ENCODE measurements at places on chromosomes 4 and X.

DNA sequence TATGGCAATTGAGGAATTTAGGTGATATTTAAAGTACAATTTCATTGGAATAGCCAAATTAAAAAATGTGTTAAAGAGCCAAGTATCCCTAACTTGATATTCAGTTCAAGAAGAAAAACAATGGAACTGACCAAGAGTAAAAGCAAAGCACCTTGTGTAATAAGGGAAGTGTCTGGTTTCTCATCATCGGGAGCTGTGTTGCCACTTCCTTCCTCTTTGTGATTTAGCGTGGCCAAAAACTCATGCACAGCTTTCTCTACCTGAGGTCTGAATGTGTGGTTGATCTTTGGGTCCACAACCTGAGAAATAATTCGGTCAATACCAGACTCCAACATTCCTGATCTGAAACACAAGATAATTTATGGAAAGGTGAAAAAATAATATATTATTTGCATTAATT is 12.4 kb downstream of the BOD1L1 start:
- DNase-seq: no peak

- no peak for DNase-seq
Measured at GRCh38 chrX:115900425-115900824, 270.1 kb upstream of the AGTR2 start.

GRCh38 chr4:20354120-20354519 is 102.4 kb downstream of the SLIT2 start:
- DNase-seq: no peak

- DNase-seq: peak; percentile 18
Measured at GRCh38 chr4:71217688-71218087, 121.1 kb upstream of the SLC4A4 start.

DNA sequence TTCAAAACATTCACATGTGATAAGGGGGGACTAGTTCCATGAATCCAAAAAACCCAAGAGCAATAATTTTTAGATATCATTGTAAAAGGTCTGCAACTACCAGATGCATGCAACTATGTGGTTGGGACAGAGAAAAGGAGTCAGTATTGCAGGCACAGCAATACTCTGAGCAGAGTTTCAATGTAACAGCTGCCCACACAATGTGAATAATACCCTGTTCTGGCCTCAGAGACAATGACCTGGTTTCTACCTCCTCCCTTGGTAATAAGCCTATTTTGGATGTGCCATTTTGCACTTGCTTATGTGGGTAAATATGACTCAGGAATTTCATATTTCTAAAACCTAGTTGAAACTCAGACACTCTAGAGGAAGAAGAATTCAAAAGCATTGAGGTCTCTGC is 194.8 kb upstream of the RASGEF1B start:
- no peak for DNase-seq

DNA sequence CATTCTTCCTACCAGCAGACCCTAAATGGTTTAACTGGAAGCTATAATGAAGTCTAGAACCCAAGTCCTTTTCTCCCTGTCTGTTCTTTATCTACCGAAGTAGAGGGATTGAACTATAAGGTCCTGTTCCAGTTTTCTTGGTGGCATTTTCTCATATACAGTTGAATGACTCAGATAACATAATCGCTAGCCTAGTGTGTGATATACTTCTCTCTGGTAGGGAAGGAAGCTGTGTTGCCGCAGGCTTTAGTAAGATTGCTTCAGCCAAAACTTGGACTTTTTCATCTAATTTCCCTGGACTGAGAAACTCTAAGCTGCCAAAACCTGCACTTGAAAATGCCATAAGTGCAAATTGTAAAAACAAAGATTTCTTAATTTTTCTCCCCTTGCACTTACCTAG is 123.4 kb downstream of the NWD2 start:
- no peak for DNase-seq

- no peak for DNase-seq
Measured at GRCh38 chrX:47814851-47815250, 21.9 kb upstream of the ZNF81 start.

GRCh38 chrX:25010784-25011588 is 4.8 kb downstream of the ARX start:
- DNase-seq: no peak

DNA sequence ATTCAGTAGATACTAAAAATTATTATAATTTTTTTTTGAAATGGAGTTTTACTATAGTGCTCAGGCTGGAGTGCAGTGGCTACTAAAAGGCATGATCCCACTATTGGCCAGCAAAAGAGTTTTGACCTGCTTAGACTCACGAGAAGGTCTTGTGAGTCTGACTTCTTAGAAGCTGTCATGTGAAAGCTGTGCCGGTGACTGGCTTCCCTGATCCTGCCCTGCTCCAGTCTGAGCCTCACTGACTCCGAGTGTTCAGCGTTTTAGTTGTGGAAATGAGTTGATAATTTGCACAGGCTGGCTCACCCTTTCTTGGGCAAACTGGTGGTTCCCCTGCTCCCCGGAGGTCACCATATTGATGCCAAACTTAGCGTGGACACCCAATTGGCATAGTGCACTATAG is 16.4 kb upstream of the CXCL8 start:
- DNase-seq: no peak

DNA sequence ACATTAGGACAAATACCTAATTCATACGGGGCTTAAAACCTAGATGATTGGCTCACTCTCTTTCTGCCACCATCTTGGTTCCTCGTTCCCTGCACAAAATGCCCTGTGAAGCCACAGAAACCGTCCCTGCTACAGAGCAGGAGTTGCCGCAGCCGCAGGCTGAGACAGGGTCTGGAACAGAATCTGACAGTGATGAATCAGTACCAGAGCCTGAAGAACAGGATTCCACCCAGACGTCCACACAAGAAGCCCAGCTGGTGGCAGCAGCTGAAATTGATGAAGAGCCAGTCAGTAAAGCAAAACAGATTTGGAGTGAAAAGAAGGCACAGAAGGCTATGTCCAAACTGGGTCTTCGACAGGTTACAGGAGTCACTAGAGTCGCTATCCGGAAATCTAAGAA is 34.3 kb downstream of the TRIM61 start:
- DNase-seq: no peak

DNA sequence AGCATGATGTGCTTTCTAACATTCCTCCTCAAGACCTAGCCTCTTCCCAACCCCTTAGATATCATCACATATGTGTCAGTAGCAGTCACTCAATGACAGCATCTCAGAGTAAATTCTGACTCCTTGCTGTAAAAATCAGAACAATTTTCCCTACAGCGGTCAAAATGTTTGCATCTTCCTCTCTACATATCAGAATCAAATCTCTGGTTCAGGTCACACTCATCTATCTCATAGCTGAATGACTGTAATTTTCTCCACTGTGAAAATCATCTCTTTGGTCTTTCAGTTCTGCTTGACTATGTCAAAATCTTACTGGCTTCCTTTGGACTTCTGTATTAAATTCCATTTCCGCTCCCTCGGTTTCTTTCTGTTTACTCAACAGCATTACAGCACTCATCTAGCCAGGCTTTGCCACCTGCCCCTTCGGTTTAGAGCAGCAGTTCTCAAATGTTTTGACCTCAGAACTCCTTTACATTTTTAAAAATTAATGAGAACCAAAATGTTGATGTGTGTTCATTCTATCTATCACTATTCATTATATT is 57.3 kb downstream of the AGA start:
- DNase-seq: no peak

DNA sequence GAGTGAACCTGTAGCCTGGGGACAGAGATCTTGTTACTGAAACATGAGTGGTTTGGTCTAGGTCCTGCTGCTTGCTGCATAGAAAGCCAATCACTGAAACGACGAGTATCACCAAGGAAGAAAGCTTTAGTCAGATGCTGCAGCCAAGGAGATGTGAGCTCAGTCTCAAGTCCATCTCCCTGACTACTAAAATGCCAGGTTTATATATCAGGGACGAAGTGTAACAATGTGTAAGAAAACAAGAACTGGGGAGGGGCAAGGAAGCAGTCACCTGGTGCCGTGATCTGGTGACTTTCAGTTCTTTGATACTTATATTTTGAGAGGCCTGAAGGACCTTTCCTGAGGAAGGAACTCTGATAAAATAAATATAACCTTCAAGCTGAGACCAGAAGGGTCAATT is 19.6 kb upstream of the ABRAXAS1 start:
- DNase-seq: no peak

- no peak for DNase-seq
Measured at GRCh38 chr4:44522761-44523445, 74.3 kb upstream of the KCTD8 start.

GRCh38 chr4:186132577-186133242 is 28.2 kb downstream of the FAM149A start:
- DNase-seq: peak; percentile 12

DNA sequence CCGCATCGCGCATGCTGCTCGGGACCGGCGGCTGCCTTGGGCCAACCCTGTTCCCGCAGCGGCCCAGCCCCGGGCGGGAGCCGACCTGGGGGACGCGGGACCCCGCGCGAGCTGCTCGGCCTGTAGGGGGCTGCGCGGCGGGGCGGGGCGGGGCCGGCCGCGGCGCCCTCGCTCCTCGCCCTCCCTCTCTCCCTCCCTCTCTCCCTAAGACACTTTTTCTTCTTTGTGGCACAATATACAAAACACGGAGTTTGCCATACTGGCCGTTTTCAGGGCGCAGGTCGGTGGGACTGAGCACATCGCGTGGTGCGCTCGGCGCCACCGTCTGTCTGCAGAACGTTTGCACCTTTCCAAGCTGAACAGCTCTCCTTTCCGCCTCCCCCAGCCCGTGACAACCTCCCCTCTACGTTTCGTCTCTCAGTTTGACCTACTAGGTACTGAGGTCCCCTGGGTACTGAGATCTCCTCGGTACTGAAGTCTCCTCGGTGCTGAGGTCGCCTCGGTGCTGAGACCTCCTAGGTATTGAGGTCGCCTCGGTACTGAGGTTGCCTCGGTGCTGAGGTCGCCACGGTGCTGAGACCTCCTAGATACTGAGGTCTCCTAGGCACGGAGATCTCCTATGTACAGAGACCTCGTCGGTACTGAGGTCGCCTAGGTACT is 261.1 kb upstream of the PLCXD1 start:
- peak; percentile 15 for DNase-seq

GRCh38 chr4:149370785-149371420 is 444.7 kb downstream of the IQCM start:
- peak; percentile 67 for DNase-seq

DNA sequence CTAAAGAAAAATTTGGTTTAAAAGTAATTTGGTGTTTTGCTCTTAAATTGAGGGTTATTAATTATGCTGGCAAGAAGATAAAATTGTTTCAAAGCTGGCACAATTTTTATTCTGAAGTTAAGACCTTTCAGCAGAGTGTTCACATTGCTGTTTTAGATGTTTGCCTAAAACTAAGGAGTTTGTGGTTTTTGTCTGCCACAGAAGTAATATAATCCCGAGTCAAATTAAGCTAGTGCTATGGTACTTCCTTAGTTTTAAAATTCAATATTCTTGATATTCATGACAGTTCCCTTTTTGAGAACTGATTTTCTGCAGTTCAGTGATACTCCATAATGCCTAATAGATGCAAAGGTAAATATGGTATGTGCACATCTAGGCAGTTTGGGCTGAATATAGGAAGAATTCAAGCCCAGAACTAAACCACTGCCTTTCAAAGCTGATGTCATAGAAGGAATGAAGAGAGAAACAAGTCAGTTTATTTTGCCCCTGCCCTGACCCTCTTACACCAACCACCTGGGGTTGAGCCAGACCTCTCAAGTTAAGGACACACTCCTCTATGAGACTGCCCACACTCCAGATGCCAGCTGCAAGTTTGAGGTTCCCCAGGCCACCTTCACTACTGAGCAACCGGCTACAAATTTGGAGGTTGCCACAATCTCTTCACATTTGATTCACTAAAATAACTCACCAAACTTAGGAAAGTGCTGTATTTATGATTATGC is 32.1 kb upstream of the VEGFC start:
- DNase-seq: no peak

GRCh38 chr4:23759066-23759465 is 130.8 kb downstream of the PPARGC1A start:
- DNase-seq: no peak

DNA sequence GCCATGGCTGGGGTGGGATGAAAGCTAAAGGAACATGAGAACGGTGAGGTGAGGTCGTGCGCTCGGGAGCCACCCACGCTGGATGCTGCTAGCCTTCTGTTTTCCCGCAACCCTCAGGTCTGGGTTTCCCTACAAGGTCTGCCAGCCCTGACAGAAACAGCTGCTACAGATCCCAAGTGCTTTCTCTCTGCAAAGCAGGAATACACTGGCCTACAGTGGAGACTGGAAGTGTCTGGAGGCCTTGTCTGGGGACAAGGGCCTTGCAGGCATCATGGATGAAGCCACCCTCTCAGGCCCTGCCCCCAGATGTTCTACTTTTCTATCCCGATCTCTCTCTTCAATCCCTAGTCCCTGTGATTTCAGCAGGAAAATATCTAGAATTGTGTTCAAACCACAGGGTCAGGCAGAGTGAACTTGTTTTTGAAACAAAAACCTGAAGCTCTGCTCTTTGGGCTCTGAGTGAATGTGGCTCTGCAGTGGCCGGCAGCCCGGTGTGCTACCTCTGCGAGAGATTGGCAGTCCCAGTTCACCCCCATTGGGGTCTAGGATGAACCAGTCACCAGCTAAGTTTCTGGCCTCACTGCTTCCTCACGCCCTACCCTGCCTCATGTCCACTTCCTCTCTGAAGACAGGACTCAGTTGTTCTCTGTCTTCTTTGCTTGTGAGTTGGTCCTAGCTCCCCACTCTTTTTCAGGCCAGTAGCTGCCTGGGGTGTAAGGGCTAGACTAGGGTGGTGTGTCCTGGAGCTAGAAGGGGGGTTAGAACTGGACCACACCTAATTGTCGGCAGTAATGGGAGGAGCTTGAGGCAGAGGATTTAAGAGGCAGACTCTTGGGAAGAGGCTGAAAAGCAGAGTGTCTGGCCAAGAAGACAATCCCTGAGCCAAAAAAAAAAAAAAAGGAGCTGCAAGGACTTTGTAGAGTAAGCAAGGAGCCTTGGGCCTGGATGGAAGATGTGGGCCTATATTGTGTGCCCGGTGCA is 89.6 kb downstream of the RTL5 start:
- DNase-seq: no peak

- no peak for DNase-seq
Measured at GRCh38 chrX:1946974-1947373, 332.1 kb downstream of the ASMT start.

DNA sequence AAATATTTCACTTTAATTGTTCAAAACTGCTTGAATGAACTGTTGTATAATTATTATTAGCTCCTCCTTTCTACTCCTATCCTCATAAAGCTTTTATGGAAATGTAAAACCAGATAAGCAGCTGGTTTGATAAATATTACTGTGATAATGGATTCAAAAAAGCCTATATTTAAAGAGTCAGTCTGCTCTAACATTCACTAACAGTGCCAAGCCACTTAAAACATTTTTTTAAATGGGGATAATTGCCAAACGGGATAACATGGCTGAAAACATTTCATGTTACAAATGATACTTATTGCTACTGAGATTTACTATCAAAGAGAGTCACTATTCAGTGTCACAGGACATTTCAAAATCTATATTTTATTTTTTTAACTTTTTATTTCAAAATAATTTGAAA is 17.4 kb downstream of the ARHGAP24 start:
- no peak for DNase-seq

DNA sequence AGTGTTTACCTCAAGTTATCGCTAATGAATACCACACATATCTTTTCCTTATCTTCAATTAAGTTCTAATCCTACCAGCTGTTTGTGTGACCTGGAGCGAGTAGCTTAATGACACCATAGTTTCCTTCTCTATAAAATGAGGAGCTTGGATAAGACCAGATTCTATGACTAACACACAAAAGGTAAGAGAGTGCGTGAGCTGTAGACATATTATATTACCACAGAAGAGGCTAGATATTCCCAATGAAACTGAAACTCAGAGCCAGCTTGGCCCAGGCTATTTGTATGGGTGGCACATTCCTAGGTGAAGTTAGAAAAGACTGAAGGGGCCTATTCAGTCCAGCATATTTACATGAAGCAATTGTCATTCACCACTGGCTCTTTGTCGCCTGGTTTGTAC is 30.2 kb downstream of the ASB5 start:
- DNase-seq: no peak

- DNase-seq: no peak
Measured at GRCh38 chrX:51281758-51282318, 50.8 kb upstream of the NUDT10 start.

Measured in AG08395 (cell line).